ENCODE measurements at places on chromosomes 11 and 22.

DNA sequence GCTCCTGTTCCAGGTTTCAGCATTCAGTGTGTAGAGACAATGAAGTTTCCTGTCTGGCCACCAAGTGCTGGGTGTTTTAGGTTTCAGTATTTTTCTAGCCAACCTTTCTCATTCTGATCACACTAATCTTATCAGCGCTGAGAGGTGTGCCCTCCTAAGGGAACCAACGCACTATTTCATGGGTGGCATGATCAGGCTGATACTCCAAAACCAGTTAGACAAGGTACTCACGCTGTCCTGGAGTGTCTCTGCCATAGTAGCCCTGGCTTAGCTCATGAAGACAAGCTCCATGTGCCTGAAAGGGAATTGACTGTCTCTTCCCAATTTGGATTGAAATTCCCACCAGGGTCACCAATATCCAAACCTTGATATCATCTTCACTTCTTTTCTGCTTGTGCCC lies 8.0 kb upstream of the RAB38 start:
- DNase-seq = no peak

DNA sequence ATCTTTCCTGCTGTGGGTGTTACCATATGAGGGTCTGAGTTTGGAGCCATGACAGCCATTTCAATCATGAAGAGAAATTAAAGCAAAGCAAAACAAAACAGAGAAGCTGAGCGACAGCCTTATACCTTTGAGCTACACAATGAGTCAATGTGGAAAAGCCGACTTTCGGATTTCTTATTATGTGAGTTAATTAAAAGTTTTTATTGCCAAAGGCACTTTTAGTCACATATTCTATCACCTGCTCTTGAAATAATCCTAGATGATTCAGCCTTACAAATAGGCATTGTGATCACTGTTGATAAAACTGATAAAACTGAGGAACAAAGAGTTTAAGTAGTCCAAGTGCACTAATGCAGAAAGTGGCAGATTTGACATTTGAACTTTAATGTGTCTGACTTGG lies 381.9 kb upstream of the TENM4 start:
- no peak for DNase-seq

DNA sequence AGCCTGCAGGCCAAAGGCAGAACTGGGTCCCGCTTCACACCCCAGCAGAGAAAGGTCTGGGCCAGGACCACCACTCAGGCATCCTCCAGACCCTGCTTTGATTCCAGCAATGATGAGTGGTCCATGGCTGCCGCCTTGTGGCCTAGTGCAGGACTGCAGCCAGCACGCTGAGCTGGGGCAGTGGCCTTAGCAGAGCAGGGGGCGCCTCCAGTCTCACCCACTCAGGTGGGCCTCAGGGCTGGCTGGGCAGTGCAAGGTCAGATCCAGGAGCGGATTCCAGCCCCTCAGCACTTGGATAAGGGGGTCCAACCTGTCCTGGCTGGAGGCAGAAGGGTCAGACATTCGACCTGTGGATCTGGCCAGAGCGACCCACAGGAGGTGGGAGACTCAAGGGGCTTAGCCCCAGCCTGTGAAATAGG lies 9.6 kb upstream of the PDE2A start:
- peak; percentile 30 for DNase-seq

- no peak for DNase-seq
Measured at GRCh38 chr11:115590254-115590653, 86.0 kb upstream of the CADM1 start.

DNA sequence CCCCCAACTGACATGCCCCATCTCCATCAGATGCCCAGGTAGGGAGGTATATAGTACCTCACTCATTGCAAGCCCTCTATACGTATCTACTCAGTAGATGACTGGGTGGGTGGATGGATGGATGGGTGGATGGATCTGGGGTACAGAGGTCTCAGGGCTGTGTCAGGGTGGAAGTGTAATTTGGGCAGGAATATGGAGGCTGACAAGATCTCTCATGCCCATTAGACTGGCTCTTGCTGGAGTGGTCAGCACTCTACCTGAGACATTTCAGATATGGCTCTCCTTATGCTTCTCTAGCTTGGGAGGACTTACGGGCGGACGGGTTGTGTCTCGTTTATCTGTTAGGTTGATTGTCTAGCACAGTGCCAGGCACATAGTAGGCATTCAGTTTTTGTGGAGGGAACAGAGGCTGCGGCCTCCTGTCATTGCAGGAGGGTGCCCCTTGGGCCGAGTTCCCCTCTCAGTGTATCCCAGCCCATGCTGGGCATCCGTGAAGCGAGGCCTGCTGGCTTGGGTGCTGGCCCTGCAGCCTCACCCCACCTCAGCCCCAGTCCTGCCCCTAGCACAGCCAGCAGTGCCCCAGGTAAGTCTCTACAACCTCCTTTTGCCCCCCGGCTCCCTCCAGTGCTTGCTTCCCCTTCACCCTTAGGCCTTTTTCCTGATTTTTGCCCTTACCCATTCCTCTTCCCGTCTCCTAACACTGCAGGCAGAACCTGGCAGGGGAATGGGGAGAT lies 13.7 kb downstream of the ROBO3 start:
- no peak for DNase-seq

DNA sequence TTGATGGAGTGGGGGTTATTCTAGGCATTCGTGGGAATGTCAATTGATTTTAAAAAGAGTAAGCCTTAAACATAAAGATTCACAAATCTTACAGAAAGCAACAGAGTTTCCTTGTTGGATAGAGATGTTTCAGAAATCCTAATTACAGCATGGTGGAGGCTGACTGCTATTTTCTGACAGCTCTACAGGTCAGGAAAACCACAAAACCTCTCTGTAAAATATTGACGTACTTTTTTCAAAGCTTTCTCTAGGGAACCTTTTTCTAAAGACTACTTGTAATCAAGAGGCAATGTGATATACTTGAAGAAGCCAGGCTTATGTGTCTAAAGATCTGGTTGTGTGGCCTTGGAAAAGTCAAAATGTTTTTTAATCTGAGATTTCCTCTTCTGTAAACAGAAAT lies 9.1 kb upstream of the OR8B8 start:
- DNase-seq = no peak

GRCh38 chr22:36155702-36156101 lies 4.9 kb downstream of the APOL3 start:
- DNase-seq = no peak

- DNase-seq = no peak
Measured at GRCh38 chr11:72588421-72589410, 85.5 kb downstream of the PDE2A start.

GRCh38 chr22:46984751-46985506 lies 222.5 kb downstream of the TBC1D22A start:
- DNase-seq = peak; percentile 75

DNA sequence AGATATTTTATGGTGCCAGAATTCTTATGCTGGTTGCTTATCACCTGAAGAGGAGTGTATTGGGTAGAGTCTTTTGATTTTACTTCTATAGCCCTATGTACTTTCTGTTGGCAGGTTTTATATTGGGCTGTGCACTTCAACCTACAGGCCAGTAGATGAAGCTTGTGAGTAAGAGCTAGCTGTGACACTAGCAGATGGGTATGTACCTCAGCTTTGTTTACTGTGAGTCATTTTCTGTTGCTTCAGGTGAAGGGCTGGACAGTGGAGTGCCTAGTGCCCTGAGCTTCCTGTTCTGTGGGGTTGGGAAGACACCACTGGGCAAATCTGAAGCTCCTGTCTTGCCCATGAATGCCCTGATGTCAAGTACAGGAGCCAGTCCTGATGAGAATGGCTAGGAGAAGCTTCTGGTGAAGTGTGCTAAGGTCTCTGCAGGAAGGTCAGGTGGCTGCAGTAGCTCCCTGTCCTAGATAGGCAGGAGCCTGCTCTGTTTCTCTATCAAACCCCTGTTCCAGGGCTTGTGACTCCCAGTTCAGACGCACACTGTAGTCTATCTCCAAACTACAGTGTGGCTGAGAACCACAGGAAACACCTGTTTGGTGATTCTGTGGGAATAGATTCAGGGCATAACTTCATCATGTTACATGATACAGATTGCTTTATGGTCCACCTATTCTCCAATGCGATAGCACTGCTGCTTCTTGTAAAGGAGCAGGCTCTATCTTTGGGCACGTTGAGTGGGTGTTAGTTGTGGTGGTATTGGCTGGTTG lies 755.7 kb downstream of the KCNA4 start:
- DNase-seq = no peak

DNA sequence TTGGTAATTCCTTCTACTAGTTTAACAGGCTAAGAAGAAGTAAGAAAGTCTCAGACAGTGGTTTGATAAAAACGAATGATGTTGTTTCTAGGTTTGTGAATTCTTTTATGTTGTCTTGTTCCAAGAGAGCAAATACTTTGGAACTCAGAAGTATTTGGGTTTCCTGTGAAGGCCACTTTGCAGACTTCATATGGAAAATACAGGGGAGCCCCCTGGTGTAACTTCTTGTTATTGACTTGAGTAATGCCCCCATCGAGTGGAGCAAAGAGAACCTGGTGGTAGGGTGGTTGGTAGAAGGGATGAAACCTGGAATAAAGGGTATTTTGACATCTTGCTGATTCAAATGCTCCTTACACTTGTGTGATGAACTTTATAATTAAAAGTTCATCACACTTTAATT lies 40.0 kb upstream of the PTH start:
- no peak for DNase-seq

Measured in fibroblast of skin of scalp (primary cell).